Upper lobe of right lung (tissue), 1 donor: ENCODE measurements at places on chromosomes 5 and 9. TPM values are rescaled to one million over a fixed set of nuclear protein-coding genes. Genes with fewer than 3 reads are reported as not detected.

DNA sequence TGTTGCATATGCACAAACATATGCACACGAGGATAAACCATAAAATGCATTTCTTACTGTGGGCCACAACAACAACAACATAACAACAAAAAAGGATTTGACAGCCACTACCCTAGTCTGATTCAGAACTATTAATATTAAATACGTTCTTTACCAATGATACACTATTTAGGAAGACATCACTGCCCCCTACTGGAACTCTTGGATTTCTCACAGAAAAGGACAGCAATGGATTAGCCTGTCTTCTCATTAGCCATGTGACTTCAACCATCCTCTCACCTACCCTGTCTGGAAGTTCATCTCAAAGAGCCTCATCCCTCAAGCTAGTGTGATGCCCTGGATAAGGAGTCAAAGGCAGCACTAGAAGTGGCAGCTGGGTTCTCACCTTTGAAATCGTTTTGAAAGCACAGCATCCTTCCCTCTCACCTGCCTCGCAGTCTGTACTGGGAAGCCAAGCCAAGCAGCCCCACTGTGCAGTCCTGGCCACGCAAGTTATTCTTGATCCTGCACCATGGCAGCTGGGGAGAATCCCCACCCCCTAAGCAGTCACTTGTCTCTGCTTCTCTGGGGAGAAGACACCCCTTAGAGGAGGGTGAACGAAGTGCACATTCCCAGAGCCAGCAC is 64.6 kb downstream of the SH3TC2 start:
- H3K27ac ChIP-seq, result no peak overlapping the region
- H3K4me1 ChIP-seq, result peaks cover 4% of the 10 kb centered on the region
- H3K4me3 ChIP-seq, result no peak overlapping the region
- H3K36me3 ChIP-seq, result no peaks in the 10 kb centered on the region
- no peaks in the 10 kb centered on the region for H3K27me3 ChIP-seq

- H3K4me3 ChIP-seq, result no peak overlapping the region
- no peaks in the 10 kb centered on the region for H3K27me3 ChIP-seq
- no peaks in the 10 kb centered on the region for H3K4me1 ChIP-seq
- DNase-seq, result no peak
These were observed 18.0 kb upstream of the FBP2 start for GRCh38 chr9:94611638-94612068.

DNA sequence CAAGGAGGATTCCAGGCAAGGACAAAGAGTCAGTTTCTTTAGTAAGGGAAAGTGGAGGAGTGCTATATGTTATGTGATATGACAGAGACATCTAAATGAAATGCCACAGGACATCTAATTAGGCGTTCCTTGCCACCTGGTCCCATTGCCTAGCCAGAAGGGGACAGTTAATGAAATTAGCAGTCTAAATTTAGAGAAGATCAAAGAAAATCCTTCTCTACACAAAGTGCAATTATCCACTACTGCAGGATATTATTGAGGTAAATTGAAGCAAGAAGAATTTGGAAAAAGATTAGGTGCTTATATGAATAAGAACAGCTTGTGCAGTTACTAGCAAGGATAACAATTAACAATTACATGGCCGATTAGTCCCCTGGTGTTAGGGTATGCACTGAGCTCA is 495.3 kb upstream of the NMUR2 start:
- no peaks in the 10 kb centered on the region for H3K4me1 ChIP-seq
- no peak for DNase-seq

DNA sequence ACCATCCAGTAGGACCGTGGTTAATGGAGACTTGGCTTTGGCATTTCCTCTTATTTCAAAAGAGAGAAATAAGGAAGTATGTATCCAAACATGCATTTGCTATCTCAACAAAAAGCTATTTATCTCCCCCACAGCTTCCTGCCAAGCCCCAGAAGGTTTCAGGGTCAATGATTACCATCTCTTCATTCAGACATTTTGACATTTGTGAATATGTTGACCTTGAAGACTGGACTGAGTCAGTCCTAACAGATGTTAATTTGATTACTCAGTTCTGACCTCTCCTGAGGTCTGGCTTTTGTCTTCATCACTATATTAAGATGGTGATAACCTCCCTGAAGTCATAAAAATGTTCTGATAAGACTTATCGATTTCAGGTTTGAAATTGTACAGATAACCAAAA is 479.4 kb downstream of the AGTPBP1 start:
- no peak overlapping the region for H3K27ac ChIP-seq
- no peaks in the 10 kb centered on the region for H3K4me1 ChIP-seq
- no peak overlapping the region for H3K4me3 ChIP-seq
- DNase-seq, result no peak
- H3K27me3 ChIP-seq, result no peaks in the 10 kb centered on the region

GRCh38 chr9:23638837-23639426 is 187.1 kb downstream of the ELAVL2 start:
- DNase-seq, result no peak
- no peaks in the 10 kb centered on the region for H3K27me3 ChIP-seq
- no peak overlapping the region for H3K27ac ChIP-seq

GRCh38 chr9:95202076-95202681 is 115.3 kb downstream of the FANCC start:
- no peaks in the 10 kb centered on the region for H3K4me1 ChIP-seq
- no peak for DNase-seq
- H3K36me3 ChIP-seq, result no peaks in the 10 kb centered on the region
- no peak overlapping the region for H3K27ac ChIP-seq

- no peaks in the 10 kb centered on the region for H3K36me3 ChIP-seq
- peaks cover 20% of the 10 kb centered on the region for H3K27me3 ChIP-seq
- H3K4me3 ChIP-seq, result no peak overlapping the region
- no peak for DNase-seq
- H3K4me1 ChIP-seq, result no peaks in the 10 kb centered on the region
These were observed 151.3 kb downstream of the GAS1 start for GRCh38 chr9:86795823-86796553.

- H3K4me3 ChIP-seq, result no peak overlapping the region
- H3K36me3 ChIP-seq, result no peaks in the 10 kb centered on the region
- H3K27ac ChIP-seq, result no peak overlapping the region
- no peak for DNase-seq
These were observed 271.9 kb upstream of the ADAMTS16 start for GRCh38 chr5:4868140-4868735.

DNA sequence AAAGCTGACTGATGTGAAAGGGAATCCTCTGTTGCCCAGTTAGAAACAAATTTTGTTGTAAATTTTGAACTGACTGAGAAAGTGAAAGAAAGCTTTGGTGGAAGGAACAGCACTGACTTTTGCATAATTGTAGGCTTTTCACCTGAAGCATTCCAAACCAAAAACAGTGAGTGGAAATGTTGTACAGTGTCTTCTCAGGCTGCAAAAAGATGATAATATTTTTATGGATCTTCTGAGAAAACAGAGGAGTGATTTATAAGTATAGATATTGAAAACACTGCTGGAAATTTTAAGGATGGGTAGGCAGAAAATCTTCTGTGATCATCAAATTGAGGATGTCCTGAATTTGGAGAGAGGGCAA is 40.0 kb downstream of the LURAP1L start:
- H3K4me3 ChIP-seq, result no peak overlapping the region
- H3K36me3 ChIP-seq, result no peaks in the 10 kb centered on the region
- DNase-seq, result no peak
- peak overlapping the region; percentile 56 for H3K27ac ChIP-seq

PNPLA7 gene
- total RNA-seq, result 13.7 TPM

CDKN2B gene
- 31.3 TPM for total RNA-seq

SLC6A3 gene
- 0.52 TPM for total RNA-seq
